ENCODE measurements at places on chromosomes 12 and 14.

DNA sequence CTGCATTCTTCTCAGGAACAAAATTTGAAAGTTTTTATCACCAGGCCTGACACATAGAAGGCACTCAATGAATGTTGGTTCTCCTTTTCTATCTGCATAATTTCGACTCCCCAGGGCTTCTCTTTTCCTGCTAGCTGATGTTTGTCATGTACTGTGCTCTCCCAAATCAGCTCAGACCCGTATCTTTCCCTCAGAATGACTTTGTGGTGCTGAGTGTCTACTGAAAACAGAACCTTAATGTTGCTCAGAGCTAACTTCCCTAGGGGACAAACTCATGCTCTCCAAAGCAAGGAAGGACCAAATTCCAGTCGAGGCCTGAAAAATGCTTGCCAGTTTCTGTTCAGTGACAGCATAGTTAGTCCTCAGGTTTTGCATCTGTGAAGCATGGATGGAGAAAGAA is 1.9 kb downstream of the ARHGDIB start:
- DNase-seq, result no peak

- DNase-seq, result peak; percentile 40
These were observed 405.9 kb downstream of the TMTC2 start for GRCh38 chr12:83092606-83093005.

DNA sequence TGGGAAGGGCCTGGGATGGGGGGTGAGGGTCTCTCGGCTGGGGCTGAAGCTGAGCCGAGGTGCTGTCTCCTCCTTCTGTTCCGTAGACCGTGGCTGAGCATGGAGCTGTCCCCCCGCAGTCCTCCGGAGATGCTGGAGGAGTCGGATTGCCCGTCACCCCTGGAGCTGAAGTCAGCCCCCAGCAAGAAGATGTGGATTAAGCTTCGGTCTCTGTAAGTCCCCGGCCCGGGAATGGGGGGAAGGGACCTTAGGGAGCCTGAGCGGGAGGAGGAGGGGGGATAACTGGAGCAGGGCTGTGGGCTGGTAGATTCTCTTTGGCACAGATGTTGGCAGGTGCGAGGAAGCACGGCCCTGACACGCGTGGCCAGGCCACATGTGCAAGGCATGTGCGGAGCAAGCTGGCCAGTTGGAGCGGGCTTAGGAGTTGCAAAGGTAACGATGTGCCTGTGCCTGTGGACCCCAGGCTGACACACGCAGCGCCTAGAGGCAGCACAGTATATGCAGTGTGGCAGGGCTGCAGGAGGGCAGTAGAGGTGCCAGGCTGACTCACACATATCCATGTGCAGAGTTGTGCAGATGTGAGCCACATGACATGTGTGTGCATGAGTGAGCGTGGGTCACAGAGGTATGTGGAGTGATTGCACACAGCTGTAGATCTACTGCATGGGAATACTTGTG is 512 bp downstream of the PDE1B start:
- DNase-seq, result peak; percentile 71

GRCh38 chr12:2177751-2178150 is 125.0 kb downstream of the CACNA1C start:
- no peak for DNase-seq

GRCh38 chr12:124543052-124543589 is 24.3 kb downstream of the NCOR2 start:
- DNase-seq, result peak; percentile 91

DNA sequence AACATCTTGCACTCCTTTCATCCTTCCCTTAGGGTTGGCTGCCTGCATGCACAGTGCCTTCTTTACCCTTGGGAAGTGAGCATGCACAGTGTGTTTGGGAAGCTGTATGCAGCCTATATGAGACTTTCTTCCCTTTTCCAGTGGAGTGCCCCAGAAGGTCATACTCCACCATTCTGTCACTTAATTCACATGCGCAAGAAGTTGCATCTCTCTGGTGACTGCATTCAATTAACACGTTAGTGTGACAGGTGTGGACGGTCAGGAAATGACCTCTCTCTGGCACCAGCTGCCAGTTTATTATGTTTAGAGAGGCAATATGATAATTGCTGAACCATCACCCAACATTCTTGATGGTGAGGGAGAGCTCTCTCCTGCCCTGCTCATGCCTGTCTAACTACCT is 770.0 kb downstream of the FLRT2 start:
- peak; percentile 36 for DNase-seq

DNA sequence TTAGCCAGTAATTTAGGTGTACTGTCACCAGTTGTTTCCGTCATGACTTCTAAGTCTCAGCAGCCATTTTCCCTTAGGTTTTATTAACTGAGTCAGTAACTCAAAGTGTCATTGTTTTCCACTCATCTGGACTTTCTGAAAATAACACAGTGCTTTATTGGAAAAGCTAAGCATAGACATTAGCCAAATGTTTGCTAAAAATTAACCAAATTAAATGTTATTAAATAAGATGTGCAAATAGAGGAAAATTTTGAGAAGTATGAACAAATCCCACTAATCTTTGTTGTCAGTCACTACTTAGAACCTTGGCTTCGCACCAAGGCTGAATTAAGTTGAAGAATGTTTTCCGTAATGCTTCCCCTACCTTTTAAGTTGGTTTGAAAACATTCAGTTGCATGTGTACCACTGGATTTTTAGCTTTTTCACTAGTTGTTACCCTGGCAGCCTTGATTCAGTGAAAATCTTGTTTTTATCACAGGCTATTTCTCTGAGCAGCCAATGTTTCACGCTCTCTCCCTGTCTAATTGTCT is 43.0 kb downstream of the BORCS5 start:
- no peak for DNase-seq

DNA sequence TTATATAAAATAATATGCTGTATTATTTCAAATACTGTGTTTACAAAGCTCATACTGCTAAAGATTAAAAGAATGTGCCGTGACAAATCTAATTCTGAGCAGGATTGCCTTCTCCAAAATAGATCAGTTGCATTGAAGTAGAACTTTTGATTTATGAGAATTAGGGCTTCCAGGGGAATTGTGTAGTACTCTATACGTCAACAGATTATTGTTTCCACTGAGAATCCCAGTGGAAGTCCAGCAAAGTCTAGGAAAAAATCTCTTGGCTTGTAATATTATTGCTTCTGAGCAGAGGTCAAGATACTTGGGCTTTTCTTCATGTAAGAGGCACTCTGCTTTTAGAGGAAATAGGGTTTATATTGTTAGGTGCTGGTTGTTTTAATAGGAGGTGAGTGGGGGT is 133.9 kb downstream of the TRHDE start:
- no peak for DNase-seq

DNA sequence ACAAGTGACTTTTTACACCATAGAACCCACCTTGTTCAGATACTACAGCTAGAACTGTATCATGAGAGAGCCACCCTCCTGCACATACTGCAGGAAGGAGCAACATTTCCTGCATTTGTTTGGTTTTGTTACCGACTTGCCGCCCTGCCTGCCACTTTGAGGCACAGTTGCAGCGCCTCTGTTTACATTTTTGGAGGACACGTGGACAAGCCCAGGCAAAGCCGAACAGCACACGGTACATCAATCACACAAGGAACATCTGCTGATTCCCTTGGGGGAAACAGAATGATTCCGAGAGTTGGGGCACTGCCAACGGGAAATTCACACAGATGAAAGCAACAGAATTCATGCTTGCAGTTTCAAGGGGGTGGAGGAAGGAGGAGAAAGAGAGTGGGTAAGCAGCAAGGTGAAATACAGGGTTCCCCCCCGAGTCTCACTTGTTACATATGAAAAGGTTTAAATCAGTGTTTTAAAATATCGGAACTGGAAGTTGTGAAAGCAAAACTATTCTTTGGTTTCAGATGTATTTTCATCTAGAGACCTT is 110.7 kb downstream of the BTG1 start:
- DNase-seq, result peak; percentile 98

DNA sequence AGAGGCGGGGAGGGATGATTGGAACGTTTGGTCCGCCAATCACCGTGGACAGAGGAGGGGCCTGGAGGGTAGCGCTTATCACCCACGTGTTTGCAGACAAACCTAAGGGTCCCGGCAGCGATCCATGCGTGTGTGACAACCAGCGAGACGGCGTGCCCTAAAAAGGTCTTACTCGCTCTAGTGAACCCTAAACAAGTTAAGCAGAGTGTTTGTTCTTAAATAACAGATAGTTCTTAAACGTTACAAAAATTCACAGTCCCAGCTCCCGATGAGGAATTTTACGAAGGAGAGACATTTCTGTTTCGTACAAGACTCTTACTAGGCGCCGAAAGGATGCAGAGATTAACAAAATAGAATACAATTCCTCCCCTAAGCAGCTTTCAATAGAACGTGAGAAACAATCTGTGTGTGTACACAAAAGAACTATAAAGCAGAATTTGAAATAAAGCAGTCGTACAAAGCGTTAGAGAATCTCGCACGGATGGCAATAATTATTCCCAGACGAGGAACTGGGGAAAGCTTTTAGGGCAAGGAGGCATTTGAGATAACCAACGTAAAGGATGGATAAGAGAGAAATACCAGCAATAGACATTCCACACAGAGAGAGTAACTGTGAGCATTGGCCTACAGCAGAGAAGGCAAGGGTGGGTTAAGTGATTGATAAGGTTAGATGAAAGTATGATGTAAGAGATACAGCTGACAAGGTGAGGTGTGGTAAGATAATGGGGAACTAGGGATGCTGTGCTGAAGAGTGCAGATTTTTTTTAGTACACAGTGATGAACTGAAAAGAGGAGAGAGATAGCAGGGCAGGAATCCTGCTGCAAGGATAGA is 831 bp upstream of the RPS6KA5 start:
- DNase-seq, result no peak

DNA sequence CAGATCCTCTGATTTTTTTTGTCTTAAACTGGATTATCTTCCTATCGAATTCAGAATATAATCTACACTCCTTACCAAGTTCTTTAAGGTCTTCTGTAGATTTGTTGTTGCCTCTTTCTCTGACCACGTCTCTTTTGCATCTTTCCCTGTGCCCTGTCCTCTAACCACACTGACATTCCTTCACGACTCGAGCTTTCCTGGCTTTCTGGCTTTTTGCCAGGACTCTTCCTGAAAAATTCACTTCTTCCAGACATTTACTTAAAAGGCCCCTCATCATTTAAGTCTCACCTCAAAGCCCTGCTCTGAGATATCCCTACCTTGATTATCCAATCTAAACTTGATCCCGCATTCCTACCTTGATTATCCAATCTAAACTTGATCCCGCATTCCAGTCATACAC is 422.3 kb upstream of the DCN start:
- DNase-seq, result no peak

- no peak for DNase-seq
These were observed 32.5 kb upstream of the PARP11 start for GRCh38 chr12:3905664-3906063.

DNA sequence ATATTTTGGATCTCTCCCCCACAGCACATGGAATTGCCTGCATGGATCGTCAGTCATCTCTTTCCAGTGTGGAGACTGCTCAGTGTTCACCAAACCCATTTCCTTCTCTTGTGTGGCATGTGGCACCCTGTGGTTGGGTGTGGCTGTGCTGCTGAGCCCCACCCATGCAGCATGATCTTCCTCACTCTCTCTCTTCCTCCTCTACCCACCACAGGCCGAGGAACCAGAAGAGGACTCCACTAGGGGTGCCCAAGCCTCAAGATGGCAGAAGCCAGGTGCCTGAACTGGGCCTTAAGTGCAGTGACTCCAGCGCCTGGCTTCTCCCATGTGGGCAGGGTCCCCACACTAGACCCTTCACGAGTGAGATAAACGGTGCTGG is 66.8 kb upstream of the GPR68 start:
- no peak for DNase-seq

DNA sequence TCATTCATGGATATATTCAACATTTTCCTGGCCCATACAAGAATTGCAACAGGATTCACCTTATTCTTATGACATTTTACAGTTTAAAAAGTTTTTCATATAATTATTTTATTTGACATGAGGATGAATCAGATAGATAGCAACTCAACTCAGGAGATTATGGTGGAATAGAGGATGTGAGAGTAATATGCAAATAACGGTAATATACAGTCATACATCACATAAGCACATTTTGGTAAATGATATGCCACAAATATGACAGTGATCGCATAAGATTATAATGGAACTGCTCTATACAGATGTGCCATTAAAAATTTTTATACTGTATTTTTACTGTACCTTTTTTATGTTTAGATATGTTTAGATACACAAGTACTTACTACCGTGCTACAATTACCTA is 24.1 kb upstream of the CRADD start:
- no peak for DNase-seq

GRCh38 chr12:26548227-26548626 is 284.8 kb downstream of the ITPR2 start:
- no peak for DNase-seq

- DNase-seq, result no peak
These were observed 29.1 kb downstream of the BBOF1 start for GRCh38 chr14:74048281-74048680.
